ENCODE measurements at places on chromosomes 2 and 18.

GRCh38 chr18:63240531-63241316 is 78.8 kb downstream of the BCL2 start:
- DNase-seq, result no peak

- DNase-seq, result no peak
Measured at GRCh38 chr2:135074216-135074615, 22.1 kb downstream of the RAB3GAP1 start.

DNA sequence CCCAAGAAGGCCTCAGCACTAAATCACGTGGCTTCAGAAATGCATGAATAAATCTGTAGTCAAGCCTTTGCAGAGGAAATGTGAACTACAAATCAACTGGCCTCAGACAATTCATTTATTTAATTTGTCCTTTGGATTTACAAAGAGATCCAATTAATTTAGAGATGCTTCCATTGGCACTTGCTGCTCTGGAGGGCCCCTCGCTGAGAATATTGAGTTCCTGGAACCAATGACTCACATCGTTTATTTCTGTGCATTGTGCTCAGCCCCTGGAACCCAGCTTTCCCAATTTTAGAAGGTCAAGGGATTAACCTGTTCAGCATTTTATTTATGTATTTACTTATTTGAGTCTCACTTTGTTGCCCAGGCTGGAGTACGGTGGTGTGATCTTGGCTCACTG is 47.2 kb upstream of the MGAT4A start:
- DNase-seq, result no peak

- no peak for DNase-seq
Measured at GRCh38 chr18:64210401-64210949, 61.6 kb upstream of the LINC00305 start.

GRCh38 chr18:43501099-43501498 is 223.8 kb upstream of the SYT4 start:
- DNase-seq, result no peak

- DNase-seq, result no peak
Measured at GRCh38 chr18:50240080-50240563, 26.2 kb downstream of the CFAP53 start.

DNA sequence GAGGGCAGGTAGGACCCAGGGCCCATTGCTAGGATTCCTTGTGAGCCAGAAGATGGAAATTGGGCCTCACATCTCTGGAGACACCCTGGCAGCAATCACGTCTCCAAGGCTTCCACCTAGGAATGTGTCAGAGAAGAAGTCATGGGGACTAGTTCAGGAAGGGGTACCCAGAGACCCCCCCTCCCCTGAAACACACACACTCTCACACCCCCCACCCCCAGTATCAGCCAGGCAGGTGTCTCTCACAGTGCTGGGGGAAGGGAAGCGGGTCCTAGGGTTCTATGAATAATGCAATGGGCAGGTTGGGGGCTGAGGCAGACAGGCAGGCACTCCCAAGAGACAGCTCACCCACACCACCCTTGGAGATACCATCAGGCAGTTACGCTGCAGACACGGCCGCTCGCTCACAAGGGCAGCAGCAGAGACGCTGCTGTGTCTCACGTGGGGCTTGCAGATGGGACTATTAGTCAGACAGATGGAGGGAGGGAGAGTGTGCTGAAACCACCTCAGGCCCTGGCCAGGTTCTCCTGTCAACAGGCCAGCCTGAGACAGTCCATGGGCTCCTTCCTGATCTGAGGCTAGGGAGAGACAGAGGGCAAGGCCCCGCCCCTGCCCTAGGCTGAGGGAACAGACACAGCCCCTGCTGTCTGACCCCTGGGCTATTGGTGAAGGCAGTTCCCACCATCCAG is 134.6 kb downstream of the CYP26B1 start:
- no peak for DNase-seq

- DNase-seq, result no peak
Measured at GRCh38 chr18:77055429-77056300, 76.9 kb downstream of the MBP start.

GRCh38 chr2:2107627-2108026 is 223.4 kb downstream of the MYT1L start:
- DNase-seq, result no peak

DNA sequence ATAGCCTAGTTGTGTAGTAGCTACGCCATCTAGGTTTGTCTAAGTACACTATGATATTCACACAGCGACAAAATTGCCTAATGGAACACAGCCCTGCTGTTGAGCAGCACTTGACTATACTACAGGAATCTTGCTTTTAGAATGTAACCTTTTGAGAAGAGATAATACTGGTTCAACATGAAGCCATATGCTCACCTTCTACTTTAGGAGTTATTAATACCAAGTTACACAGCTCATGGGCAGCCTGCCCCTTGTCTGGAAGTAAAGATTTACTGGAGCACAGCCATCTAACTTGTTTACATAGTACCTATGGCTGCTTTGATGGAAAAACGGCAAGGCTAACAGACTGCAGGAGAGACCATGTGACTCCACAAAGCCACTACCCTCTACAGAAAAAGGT is 174.8 kb downstream of the DYM start:
- DNase-seq, result no peak

Measured in stimulated activated CD4-positive, alpha-beta T cell treated with anti-CD3 and anti-CD28 coated beads, Interleukin-12 subunit alpha, Interleukin-12 subunit beta, amount 100 ng/mL, for 48 hours (primary cell).